Mononuclear cell (primary cell): ENCODE measurements at places on chromosomes 5 and 9. TPM values are rescaled to one million over a fixed set of nuclear protein-coding genes. Genes with fewer than 3 reads are reported as not detected.

SIT1 gene
- 9.6 TPM for total RNA-seq

SLC6A3 gene
- total RNA-seq, result not detected

FCN2 gene
- not detected for total RNA-seq

VLDLR gene
- 0.31 TPM for total RNA-seq

NTNG2 gene
- 1.3 TPM for total RNA-seq

CCDC183 gene
- total RNA-seq, result 1.7 TPM

SH3TC2 gene
- 3.7 TPM for total RNA-seq

CDC20B gene
- not detected for total RNA-seq

NEUROG1 gene
- total RNA-seq, result not detected

FBP1 gene
- total RNA-seq, result 12.2 TPM

BTNL9 gene
- total RNA-seq, result 0.21 TPM

AMBP gene
- not detected for total RNA-seq

LIX1 gene
- total RNA-seq, result not detected

SLC34A1 gene
- total RNA-seq, result 0.21 TPM

LCN15 gene
- total RNA-seq, result not detected

ADCY2 gene
- under 0.01 TPM for total RNA-seq

SEMA4D gene
- total RNA-seq, result 126 TPM

VPS13A gene
- 59.2 TPM for total RNA-seq
